ENCODE measurements at places on chromosomes 2 and 18.

GRCh38 chr2:231470246-231470900 lies 6.1 kb upstream of the NCL start:
- no peak for DNase-seq

DNA sequence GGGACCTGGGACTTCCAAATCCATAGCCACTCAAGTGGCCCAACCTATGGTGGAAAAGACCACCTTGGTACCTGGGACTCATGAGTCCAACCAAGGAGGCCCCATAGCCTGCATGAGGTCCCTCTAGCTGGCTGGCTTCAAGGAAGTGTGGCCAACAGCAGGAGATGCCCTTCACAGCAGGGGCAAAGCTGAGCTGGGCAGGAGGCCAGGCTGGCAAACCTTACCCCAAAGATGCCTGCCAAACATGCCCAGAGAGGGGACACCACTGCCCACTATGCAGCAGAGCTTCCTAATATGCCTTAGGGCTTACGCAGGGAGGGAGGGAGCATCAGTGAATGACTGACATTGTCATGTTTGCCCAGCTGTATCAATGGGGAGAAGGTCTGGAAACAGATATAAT lies 188.0 kb upstream of the GLI2 start:
- no peak for DNase-seq

DNA sequence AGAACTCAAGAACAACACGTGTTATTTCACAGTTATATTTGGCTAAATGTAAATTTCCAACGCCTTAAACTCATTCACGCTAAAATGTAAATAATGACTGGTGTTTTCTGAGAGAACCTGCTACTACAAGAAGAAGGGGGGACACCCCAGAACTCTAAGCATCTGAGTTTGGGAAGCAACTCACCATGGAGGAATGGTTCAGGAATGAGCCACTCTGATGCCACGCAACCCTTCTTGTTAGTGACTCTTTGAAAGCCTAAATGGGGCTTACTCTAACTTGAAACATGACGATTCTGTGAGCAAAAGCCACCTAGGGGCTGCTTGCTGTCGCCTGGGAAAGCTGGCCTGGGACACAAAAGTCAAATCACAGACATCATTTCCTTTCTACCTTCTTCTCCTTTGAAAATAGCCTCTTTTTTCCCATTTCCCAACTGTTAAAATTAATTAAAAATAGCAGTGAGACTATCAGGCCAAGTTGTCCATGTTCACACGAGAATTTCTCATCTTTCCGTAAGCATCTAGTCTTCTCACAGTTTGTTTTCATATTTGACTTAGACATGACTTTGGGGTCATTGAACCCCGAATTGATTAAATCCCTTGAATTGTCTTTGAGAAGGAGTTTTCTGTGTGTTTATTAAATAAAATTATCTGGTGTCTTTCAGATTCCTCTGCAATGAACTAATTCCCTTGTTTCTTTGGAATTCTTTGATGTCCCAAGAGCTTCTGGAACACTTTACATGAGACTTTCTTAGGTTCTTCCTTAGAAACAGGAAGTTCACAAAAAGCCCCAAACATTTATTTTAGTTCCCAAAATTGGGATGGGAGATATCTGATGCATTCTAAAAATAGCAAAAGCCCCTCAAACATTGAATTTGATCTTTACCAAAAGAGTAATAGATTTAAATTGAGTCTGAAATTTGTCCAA lies 75.5 kb upstream of the CABLES1 start:
- DNase-seq: no peak

DNA sequence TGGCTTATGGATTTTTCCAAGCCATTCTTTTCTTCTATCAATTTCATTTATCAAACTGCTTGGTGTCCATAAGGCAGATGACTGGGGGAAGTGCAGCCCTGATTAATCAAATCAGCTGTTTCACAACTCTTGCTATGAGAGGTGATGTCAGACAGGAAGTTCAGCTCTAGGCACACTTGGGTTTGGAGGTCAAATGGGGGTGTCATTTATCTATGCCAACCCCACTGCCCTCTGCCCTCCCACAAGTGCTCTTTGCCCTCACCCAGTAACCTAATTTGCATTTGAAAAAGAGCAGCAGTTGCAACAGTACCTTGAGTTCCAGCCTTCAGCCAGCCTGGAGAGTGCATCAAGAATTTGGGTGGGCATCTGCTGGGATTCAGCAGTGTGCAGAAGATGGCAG lies 431.3 kb upstream of the SPRED2 start:
- no peak for DNase-seq

GRCh38 chr18:371609-371982 lies 103.7 kb upstream of the THOC1 start:
- DNase-seq: no peak

GRCh38 chr18:57085371-57085770 lies 61.5 kb upstream of the BOD1L2 start:
- no peak for DNase-seq

GRCh38 chr2:27464443-27464842 lies 22.3 kb downstream of the KRTCAP3 start:
- DNase-seq: no peak

GRCh38 chr2:80092474-80092873 lies 212.1 kb downstream of the LRRTM1 start:
- DNase-seq: no peak

GRCh38 chr2:40169430-40169829 lies 282.5 kb downstream of the SLC8A1 start:
- DNase-seq: no peak

GRCh38 chr2:200308546-200309295 lies 2.2 kb downstream of the SPATS2L start:
- DNase-seq: no peak

- DNase-seq: no peak
Measured at GRCh38 chr2:275466-275865, 10.7 kb downstream of the ACP1 start.

DNA sequence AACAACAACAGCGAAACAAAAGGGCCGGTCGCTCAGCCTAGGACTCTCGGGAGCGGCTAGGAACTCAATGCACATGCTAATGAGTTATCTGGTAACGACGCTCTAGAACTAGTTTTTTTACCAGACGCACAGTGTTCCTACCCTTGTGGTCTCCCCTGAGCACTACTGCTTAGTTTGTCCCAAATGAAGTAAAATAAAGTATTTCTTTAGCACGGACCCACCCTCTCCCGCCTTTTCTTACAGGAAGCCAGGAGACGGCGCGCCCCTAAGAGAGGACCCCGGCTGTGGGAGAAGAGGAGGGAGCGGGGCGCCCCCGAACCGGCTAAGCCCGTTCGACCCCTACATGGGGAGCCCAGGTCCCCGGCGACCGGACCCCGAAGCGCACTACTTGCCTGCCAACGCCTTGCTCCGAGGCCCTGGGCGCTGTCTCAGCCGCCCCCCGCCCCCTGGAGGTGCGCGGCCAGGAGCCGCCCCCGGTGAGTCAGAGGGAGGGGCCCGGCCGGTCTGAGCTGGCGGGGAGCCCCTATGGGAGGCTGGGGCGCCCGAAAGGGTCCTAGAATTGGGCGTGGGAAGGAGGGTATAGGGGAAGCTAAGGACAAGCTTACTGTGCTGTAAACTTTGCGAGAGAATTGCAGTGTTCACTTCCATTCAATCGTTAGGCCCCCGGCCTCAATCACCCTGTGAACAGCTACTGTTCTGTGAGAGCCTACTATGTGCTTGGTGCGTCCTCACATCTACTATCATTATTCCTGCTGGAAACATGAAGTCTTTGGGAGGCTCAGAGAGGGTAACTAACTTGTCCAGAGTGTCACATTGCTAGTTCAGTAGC lies 3.6 kb upstream of the CAPG start:
- no peak for DNase-seq

DNA sequence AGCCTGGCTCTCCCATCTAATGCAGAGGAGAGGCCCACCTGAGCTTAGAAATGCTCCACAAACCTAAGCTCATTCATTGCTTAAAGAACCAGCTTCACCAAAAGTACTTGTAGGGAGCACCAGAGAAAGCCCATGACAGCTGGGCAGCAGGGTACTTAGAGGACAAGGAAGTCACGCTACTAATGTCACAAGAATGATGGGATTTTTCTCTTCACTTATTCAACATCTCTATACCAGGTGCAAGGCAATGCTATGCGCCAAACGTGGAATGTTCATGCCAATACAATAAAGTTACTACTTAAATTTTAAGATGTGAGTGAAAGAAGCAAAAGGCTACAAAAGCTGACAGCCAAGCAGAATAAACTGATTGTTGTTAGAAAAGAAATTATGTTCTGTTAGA lies 36.0 kb downstream of the LONRF2 start:
- DNase-seq: no peak

- DNase-seq: no peak
Measured at GRCh38 chr18:78303519-78304191, 676.0 kb upstream of the SALL3 start.

GRCh38 chr2:98839292-98839691 lies 96.7 kb downstream of the CRACDL start:
- DNase-seq: no peak

DNA sequence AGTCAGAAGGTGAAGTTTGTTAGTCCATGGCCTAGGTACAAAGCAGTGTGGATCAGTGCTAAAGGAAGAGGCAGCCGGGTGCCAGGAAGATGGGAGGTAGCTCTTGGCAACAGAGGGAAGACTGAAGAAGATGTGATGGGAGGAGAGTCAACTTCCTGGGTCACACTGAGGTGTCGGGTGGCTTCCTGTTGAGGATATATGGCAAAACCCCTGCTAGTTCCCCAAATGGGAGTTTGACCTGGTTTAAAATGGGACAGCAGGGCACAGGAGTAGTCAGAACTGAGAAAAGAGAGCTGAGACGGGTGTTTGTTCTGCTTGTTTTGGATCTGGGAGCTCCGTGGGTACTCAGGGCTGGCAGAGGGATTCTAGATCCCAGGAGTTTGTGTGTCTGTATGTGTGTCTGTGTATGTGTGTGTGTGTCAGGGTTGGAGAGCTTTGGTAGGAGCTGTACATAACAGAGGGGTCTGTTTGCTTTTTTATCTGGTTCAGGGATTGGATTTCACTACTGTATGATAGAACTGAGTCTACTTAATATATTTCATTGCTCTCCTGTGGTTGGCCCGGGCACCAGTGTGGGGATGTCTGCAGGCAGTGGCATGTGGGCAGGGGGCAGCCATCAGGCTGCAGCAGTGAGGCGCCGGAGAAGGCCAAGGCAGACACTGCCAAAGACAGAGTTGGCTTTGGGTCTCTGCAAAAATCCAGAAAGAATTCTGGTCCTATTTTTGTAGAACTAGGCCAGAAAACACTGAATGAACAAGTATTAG lies 17.1 kb downstream of the MXD1 start:
- no peak for DNase-seq

DNA sequence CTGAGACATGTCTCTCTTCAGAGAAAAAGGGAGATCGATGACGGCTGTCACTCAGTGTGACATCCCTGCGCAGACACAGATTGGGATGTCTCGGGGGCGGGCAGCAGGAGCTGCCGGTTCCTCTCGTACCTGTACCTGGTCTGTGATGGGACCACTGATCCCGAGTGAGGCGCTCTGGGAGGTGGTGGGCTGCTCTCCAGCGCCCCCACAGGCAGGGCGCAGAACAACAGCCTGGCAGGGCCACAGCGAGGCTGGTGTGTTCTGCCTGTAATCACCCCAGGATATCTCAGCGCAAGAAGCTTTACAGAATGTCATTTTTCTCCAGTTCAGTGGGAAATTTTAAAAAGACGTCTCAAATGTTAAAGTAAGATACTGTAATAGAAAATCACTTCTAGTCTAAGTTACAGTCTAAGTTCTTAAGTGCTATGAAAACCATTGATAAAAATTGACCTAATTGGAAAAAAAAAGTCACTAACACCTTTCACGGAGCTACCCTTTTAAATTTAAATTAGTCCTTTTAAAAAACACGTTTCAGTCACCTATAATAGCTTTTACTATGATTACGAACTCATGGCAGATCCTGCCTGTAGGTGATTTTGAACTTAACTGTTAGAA lies 189.8 kb downstream of the SNTG2 start:
- peak; percentile 6 for DNase-seq

DNA sequence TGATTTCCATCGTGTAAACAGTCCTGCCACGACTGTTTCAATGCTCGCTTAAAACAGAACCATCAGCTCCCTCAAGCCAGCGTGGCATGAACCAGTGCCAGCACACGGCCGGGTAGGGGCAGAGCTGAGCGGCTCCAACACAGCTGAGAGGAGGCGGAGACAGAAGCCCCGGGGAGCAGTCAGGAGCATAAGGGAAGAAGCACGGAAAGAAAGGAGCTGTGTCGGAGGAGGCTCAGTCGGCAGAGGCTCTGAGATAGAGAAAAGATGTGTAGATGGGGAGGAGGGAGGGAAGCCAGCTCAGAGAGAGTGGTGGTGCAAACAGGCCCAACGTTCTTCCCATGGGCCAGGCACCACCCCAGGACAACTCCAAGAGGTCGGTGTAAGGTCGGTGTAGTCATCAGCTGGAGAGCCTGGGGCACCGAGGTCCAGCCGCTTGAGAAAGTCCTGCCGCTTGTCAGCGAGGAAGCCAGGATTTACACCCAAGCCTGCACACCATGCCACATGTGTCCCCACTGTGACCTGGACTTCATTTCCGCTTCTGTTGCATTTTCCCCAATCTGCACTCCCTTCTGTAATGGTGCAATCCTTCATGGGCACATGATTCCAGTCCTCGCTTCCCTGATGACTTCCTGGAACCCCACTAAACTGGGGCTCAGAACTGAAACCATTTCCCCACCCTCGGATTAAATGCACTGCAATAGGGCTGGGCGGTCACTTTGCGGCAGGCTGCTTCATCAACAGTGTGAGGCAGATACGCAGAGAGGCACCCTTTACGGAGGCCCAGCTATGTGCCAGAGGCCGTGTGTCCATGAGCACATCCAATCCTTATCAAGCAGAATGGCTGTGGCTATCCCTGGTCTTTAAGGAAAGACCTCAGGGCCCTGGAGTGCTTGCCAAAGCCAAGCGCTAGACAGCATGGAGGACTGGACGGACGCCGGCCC lies 43.5 kb downstream of the CYP27C1 start:
- DNase-seq: no peak

GRCh38 chr2:218986148-218986761 lies 1.3 kb upstream of the FEV start:
- DNase-seq: no peak

DNA sequence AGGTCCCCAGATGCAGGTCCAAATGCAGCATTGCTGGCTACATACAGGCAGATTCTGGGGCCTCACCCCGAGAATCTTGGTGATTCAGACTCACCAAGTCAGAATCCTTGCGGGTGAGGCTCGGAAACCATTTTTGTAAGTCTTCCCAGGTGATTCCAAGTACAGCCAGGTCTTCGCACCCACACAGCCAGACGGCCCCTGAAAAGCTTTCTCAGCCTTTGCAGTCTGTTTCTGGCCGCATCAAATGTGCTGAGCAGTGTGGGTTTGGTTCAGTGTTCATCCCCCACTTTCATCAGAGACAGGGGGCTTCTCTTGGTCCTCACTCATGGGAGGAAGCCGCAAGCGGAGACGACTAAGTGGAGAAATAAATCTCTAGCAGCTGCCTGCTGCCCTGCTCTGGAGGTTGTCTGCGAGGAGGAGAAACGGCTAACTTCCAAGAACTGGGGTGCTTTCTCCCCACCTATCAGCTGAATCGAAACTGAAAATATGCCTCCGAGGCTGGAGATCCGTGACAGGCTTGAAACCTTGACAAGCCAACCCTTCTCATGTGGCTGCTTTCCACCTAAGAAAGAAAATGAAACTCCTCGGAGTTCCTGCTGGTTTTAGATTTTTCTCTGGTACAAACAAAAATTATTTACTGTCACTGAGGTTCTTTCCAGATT lies 8.9 kb upstream of the TMEM185B start:
- DNase-seq: peak; percentile 20

Measured in stimulated activated CD8-positive, alpha-beta memory T cell treated with anti-CD3 and anti-CD28 coated beads, Interleukin-2, amount 100 ng/mL, for 1 hour (primary cell).